ENCODE measurements at places on chromosomes 1 and 21.

GRCh38 chr1:167499106-167499505, 19.2 kb downstream of the CD247 start:
- DNase-seq, result no peak

- no peak for DNase-seq
These were observed 425.5 kb downstream of the NUF2 start for GRCh38 chr1:163747261-163747660.

DNA sequence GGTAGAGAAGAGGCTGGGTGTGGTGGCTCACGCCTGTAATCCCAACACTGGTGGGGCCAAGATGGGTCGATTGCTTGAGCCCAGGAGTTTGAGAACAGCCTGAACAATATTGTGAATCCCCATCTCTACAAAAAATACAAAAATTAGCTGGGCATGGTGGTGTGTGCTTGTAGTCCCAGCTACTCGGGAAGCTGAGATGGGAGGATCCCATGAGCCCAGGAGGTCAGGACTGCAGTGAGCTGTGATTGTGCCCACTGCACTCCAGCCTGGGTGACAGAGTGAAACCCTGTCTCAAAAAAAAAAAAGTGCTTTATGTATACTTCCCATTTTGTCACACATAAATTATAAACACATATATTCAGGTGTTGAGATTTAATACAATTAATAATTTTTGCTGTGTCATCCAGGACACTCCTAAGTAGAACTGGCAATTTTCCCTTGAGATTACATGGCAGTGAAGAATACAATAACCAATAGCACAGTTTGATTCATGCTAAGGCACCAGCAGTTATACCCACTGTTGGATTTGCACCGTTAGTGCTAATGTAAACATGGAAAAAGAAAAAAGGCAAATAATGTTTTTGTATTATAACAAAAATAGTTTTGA, 15.5 kb downstream of the GABPB2 start:
- no peak for DNase-seq

- no peak for DNase-seq
These were observed 10.0 kb upstream of the MORC3 start for GRCh38 chr21:36310016-36310415.

DNA sequence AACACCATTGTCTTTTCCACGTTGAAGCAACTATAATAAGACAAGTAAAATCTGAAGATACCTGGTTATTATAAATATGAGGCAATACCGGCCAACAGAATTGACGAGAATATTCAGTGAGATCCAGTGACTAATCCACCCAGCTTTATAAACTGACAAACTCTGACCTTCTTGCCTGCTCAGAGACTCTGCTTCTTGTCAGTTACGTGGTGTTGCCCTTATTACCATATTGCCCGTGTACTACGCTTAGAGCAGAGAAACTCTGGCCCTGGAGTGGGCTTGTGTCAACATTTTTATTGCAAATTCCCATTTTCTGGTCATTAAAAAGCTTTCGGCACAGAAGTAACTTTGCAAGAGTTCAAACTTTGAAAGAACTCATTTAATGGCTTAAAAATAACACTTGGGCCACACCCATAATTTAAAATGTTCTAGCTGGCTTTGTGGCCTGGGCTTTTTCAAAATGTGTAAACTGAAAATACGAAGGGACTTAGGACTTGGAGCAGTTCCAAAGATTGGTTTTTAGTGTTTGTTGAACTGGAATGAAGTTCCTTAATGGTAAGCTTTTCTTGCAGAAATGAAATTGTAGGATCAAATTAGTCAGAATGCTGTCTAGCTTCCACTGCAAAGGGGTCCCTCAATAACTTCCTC, 266.2 kb downstream of the LMO4 start:
- peak; percentile 27 for DNase-seq
